T-helper 17 cell (primary cell): ENCODE measurements at places on chromosomes 16 and 17.

DNA sequence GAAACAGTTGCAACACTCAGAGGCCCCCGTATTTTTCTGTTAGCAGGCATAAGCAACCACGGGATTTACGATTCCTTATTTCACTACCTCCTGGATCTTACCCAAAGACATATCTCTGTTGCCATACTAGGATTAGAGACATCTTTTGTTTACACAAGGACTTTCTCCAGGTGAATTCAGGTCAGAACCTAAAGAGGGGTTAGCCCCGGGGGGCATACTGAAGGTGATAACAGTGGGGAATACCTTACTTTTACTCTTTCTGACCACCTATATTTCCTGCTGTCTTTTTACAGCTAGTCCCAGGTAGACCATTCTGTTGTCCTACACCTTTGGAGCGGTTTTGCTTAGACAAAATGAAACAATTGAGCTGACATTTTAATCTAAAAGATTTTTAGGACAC lies 27.9 kb upstream of the CDH8 start:
- no peak for DNase-seq

DNA sequence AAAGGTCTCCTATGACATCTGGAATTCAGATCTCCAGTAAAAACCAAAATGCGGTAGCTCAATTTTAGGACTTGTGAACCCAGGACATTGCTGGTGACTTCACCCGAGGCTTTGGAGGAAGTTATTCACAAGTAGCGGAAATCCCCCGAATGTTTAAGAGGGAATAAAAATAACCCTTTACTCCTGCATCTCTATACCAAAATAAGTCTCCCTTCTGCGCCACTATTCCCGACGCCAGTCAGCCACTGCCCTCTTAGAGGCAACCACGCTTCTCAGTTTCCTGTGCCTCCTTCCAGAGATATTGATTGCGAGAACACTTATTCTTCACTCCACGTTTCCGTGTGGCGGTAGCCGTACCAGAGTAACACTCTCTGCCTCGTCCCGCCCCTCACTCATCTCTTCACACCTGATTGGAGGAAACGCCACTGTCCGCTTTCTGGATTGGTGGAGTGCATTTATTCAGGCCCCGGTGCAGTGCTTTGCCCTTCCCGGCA lies 27.4 kb downstream of the EMP2 start:
- DNase-seq, result no peak

GRCh38 chr17:79832218-79833109 lies 6.8 kb downstream of the CBX4 start:
- DNase-seq, result no peak

GRCh38 chr17:36934692-36935630 lies 2.3 kb upstream of the LHX1 start:
- DNase-seq, result no peak

DNA sequence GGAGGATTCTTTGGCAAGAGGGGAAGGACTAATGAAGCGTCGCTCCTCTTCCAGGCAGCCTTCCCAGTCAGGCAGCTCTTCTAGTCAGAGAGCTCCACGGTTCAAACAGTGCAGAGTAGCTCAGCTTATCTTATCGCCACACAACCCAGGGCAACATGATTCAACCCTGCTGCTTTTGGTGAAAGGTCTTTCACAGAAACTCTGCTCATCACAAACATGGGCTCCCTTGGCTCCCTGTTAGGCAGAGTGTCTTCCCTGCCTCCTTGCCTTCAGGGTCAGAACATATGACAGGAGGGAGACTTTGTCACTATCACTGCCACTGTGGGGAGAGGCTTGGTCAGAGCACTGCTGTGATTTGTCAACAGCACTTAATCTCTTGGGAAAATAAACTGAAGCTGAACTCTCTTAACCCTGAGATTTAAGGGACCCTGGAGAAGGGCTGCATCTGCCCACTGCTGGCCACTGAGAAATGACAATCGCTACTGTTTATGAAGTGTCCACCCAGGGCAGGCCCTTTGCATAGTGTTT lies 6.9 kb upstream of the SLC13A2 start:
- no peak for DNase-seq

GRCh38 chr17:56648806-56649205 lies 55.3 kb downstream of the NOG start:
- no peak for DNase-seq

- DNase-seq, result no peak
Measured at GRCh38 chr17:50596191-50597037, 35.9 kb downstream of the CACNA1G start.

DNA sequence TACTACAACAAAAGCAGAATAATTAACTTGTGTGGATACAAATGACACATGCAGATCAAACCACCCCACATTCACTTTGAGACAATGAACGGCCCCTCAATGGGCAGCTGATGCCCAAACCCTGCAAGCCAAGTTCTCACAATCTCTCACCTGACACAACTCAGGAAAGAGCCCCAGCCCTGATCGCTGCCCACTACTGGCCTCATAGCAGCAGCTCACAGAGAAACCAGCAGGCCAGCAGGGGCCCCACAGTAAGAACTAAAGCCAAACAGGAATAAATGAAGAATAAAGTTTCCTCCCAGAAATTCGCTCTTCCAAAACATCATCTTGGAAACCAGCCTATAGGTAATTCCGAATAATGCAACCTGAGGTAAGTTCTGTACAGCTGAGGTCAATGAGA lies 7.7 kb downstream of the AKTIP start:
- no peak for DNase-seq

DNA sequence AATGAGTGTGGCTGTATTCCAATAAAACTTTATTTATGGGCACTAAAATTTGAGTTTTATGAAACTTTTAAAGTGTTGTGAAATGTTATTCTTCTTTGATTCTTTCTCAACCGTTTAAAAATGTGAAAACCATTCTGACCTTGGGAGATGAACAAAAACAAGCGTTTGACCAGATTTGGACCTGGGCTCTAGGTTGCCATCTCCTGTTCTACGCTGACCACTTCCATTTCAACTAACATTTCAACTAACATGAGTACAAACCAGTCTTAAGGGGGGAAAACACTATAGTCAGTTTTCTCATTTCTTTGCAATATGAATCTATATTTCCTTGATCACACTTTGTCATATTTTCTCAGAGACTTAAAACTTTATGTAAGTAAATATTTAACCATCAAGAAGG lies 118.4 kb upstream of the IRX5 start:
- DNase-seq, result no peak

- DNase-seq, result no peak
Measured at GRCh38 chr17:67030641-67031040, 13.7 kb upstream of the CACNG1 start.

DNA sequence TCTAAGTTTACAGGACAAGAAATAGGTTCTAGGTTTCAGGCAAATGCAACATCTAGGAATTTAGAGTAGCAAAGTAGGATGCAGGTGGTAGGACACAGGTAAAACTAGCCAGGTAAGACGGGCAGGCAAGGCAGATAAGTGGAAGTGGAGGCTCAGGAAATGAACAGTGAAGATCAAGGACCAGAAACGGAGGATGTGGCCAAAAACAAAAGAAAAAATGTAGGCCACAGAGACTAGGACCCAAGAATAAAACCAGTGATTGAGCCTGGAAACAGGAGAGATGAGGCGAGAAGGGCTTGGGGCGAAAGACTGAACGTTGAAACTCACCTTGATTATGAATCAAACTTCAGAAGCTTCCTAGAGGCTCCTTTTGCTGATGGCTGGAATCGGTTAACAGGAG lies 24.0 kb downstream of the CPSF4L start:
- DNase-seq, result no peak

- DNase-seq, result no peak
Measured at GRCh38 chr16:77850636-77851333, 62.4 kb downstream of the VAT1L start.

GRCh38 chr17:57723427-57724025 lies 21.6 kb downstream of the CCDC182 start:
- no peak for DNase-seq

GRCh38 chr17:63621229-63621683 lies 961 bp upstream of the MAP3K3 start:
- DNase-seq, result no peak

GRCh38 chr16:54554581-54554980 lies 268.0 kb upstream of the IRX3 start:
- DNase-seq, result no peak
